Upper lobe of right lung (tissue), 1 donor: ENCODE measurements at places on chromosomes 11 and 22. TPM values are rescaled to one million over a fixed set of nuclear protein-coding genes. Genes with fewer than 3 reads are reported as not detected.

GRCh38 chr11:117205211-117205818 lies 6.1 kb downstream of the TAGLN start:
- no peak for DNase-seq

GRCh38 chr11:103618528-103618927 lies 417.9 kb upstream of the DDI1 start:
- no peak for DNase-seq

GRCh38 chr22:43203471-43203981 lies 16.6 kb upstream of the TTLL12 start:
- DNase-seq, result peak; percentile 66

- no peak for DNase-seq
These were observed 13.7 kb upstream of the RAB38 start for GRCh38 chr11:88188932-88189253.

GRCh38 chr22:41177040-41177621 lies 28.0 kb upstream of the L3MBTL2 start:
- DNase-seq, result no peak

- DNase-seq, result no peak
These were observed 16.9 kb downstream of the MS4A6A start for GRCh38 chr11:60165951-60166350.

- DNase-seq, result no peak
These were observed 135.6 kb downstream of the RCN1 start for GRCh38 chr11:32226480-32226879.

- no peak for DNase-seq
These were observed 27.5 kb upstream of the FLI1 start for GRCh38 chr11:128666397-128666796.

GRCh38 chr22:21791635-21792625 lies 56.3 kb upstream of the YPEL1 start:
- no peak for DNase-seq

- DNase-seq, result no peak
These were observed 5.5 kb upstream of the P2RY6 start for GRCh38 chr11:73266646-73267020.

DNA sequence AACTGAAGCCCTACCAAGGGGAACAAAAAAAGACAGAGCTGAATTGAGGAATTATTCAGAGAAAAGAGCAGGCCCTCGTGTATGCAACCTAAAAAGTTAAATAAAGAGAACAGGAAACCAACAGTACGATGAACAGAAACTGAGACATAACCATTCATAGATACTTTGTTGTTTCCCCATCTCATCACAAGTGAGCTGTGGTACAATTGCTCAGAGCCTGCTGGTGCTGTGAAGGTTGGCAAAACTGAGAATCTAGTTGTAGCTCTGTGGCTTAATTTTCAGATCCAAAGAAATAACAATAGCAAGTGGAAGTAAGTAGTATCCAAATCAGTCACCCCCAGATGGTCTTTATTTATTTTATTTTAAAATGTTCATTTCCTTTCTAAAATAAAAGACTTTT lies 37.7 kb upstream of the BLID start:
- DNase-seq, result no peak

GRCh38 chr22:27476729-27477128 lies 324.8 kb downstream of the MN1 start:
- DNase-seq, result no peak

DNA sequence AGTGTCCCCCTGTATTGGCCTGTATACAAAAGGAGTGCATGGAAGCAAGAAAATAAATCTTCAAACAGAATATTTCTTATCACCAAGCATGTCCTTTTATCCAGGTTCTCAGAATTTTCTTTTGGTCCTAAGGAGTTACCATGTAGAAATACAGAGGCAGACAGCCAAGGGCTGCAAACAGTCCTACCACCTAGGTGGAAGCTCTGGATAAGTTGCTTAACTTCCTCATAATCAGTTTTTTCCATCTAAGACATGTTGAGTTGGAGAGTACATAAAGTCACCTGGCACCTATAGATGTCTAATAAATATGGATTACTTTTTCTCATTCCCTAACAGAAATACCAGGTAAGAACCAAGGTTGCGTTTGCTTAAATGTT lies 57.0 kb upstream of the BLID start:
- no peak for DNase-seq

DNA sequence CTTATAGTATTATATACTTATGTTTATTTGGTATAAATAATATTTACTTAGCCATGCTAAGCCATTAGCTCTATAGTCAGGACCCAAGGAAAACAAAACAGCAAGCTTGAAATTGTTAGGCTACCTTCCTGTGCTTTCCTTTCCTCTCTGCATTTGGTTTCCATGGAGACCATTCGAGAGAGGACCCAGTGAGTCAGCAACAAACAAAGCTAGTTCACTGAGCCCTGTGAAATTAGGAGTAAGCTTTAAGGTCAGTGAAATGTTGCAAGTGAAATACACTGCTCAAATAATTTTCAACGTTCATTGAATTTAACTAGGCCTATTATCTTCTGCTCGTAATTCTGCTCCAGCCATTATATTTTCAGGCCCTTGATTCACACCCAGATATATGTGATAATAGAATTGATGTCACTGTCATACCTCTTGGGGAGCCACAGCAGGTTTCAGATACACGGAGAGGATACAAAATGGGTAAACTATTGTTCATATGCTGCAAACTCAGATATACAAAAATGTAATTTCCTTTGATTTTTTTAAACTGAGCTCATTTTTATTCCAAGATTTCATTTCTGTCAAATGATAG lies 9.1 kb upstream of the OR10D3 start:
- DNase-seq, result no peak

GRCh38 chr11:77374611-77375031 lies 73.1 kb upstream of the GDPD4 start:
- no peak for DNase-seq

DNA sequence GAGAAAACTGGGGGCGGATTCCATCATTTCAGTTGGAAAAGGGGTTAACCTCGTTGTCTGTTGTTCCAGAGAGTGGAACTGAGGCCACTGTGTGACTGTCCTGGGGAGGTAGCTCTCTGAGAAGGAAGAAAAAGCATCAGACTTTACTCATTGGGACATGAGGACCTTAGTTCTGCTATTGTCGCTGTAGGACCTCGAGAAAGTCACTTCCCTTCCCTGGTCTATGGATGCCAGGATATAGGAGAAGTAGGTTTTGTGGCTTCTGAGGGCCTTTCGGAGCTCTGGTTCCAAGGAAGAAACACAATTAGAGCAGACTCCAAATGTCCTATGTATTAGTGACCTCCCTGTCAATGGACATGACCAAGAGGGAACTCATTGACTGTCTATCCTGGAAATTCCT lies 6.2 kb downstream of the MYO18B start:
- no peak for DNase-seq

DNA sequence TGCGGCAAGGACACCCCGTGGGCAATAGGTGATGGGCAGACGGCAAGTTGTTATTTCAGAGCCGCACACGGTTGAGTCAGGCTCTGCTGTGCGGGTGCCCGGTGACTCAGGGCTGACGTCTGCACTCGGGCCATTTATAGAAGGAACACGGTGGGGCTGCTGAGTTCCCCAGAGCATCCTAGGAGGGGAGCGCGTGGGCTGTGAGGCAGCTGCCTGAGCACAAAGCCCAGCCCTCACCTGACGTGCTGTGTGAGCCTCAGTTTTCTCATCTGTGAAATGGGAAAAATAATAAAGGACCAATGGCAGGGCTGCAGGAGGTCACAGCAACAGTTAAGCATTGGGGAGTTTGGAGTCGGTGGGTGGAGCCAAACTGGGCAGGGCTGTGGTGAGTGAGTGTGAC lies 11.3 kb upstream of the RHOD start:
- no peak for DNase-seq

- DNase-seq, result no peak
These were observed 58.5 kb downstream of the CSNK2A3 start for GRCh38 chr11:11294551-11294855.

DNA sequence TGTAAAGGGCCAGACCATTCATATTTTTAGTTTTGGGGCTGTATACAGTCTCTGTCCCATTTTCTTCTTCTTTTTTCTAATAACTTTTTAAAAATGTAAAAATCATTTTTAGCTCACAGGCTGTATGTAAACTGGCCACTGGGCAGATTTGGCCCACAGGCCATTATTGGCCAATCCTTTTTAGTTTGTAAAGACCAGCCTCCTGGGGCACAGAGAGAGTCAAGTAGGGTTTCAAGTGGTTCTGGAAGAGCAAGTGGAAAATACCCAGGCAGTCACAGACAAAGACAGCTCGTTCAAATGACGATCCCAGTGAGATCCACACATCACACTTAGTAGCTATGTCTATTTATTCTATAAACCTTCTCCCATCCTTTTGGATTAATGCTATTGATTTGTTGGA lies 150.2 kb upstream of the ARHGAP20 start:
- DNase-seq, result no peak

GRCh38 chr11:120928627-120929026 lies 95.3 kb upstream of the TBCEL start:
- DNase-seq, result no peak

- DNase-seq, result no peak
These were observed 206.7 kb downstream of the SBF2 start for GRCh38 chr11:10087186-10087922.

DNA sequence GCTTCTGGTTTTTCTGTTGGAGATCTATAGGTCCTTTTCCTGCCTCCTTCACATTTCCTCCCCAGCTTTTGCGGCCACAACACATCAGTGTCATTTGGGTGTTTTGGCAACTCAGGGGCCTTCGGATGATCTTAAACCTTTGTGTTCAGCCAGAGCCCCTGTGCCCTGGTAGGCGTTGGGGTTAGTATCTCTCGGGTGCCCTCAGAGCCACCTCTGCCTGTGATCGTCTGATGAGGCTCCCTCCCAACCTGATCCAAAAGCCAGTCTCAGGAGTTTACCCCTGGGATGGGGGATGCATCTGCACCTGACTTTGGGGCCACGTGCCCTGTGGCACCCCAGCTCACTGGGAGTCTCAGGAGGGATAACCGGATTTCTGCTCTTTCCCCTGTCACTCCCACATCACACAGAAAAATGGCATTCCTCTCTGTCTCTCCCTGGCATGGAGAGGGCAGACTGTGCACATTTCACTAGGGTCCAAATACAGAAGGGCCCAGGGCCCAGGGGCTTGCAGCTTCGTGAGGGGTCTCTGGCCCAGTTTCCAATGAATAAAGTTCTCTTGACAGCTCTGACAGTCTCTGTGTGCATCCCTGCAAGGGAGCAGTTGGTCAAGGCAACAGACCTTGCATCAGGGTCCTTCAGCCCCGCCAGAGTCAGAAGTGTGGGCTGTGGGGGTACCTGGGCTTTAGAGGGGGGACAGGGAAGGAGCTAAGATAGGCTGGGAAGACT lies 2.6 kb downstream of the RNF26 start:
- peak; percentile 38 for DNase-seq

- no peak for DNase-seq
These were observed 40.9 kb upstream of the ETS1 start for GRCh38 chr11:128628325-128628673.

DNA sequence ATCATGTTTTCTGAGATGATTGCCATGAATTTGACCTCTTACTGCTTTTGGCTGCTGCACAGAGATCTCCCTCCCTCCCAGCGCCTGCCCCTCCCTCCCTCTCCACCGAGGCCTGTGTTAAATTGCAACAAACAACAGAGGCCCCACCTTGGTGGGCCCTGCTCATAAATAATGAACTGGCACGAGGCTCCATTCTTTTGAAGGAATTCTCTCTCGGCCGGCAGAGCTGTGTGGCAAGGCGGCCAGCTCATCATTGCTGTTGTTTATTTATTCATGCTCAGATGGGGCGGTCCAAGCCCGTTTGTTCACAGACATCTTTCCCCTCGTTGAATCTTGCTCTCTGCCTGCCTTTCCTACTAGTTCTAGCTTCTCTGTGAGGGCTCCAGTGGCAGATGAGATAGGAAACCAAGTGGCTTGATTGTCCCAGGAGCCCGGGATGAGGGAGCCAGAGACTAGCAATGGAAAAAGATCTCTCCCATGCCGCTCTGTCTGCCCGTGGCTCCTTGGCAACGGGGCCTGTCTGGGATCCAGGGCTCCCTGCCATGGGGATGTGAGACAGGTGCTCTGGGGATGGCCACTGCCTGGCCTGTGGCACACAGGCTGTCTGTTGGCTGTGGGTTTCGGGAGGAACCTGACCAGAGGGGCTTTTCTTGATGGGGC lies 192.6 kb downstream of the DSCAML1 start:
- DNase-seq, result no peak

DNA sequence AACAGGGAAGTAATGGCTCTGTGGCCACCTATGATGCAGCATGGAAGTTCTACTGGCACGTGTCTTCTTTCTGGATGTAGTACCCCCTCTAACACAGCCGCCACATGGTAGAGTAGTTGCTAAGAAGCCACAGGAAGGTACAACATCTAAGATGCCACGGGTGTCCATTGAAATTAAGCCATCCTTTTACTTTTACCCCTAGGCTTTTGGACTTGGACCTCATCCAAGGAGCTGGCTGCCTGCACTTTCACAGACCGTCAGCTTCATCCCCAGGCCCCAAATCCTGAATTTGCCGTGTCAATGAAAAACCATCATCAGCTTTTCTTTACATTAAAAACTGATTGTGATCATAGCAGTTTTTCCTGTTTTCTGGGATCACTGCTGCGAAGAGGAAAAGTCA lies 102.4 kb downstream of the RPL27A start:
- no peak for DNase-seq

DNA sequence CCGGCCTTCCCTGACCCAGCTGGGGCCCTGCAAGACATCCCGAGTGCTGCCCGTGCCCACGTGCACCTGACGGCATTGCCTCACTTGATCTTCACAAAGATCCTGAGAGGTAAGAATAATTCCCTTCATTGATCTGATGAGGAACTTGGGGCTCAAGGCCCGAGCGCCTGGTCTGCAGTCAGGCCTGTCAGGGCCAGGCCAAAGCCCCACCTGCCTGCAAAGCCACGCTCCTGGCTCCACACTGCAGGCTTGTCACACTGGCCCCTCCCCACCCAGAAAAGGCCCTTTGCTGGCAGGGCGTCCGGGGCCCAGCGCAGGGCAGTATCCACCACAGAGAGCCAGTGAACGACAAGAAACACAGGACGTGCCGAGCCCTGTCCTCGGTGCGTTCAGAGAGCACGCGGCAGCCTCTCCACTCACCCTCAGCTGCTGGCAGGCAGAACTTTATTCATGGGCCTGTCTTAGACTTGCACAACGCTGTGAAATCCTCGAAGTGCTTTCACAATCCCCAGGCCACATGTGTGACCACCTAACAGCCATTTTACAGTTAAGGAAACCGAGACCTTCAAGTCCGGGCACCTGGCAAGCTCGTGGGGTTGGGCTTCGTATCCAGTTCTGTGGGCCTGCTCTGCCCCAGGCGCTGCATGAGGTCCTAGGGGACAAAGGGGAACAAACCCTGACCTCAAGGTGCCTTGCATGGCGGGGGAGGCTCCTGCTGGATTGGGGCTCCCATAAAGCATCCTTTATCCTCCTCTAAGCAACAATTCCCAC lies 14.8 kb downstream of the KIAA0930 start:
- DNase-seq, result peak; percentile 83

The SYT13 gene
- total RNA-seq, result not detected

The SLC22A6 gene
- total RNA-seq, result not detected

The OR56B1 gene
- total RNA-seq, result 0.17 TPM

The POU2AF3 gene
- total RNA-seq, result 1.8 TPM

The MMP27 gene
- total RNA-seq, result not detected

The SHISAL1 gene
- total RNA-seq, result 1.0 TPM

The GATD1 gene
- total RNA-seq, result 62.5 TPM

The OR5AR1 gene
- total RNA-seq, result not detected

The USP28 gene
- total RNA-seq, result 28.9 TPM
